Vagina (tissue), 2 donors: ENCODE measurements at places on chromosomes 2 and 18. TPM values are rescaled to one million over a fixed set of nuclear protein-coding genes. Genes with fewer than 3 reads are reported as not detected.

Gene ATIC
- total RNA-seq = 75.6 TPM

Gene CDH7
- not detected for total RNA-seq

Gene KIF5C
- total RNA-seq = 13.3 TPM

Gene MOCOS
- total RNA-seq = 2.2 TPM
